Bladder microvascular endothelial cell (primary cell): ENCODE measurements at places on chromosomes 6 and 20. TPM values are rescaled to one million over a fixed set of nuclear protein-coding genes. Genes with fewer than 3 reads are reported as not detected.

The KHDC1L gene
- total RNA-seq = not detected in 2 replicates

The ZSCAN12 gene
- 3.2 and 5.3 TPM in 2 replicates for total RNA-seq

The PLG gene
- under 0.01 TPM in 1 of 2 replicates, not detected in the other for total RNA-seq

The HSPA12B gene
- 11.1 and 17.6 TPM in 2 replicates for total RNA-seq

The RWDD2A gene
- 2.4 and 3.4 TPM in 2 replicates for total RNA-seq

The E2F1 gene
- total RNA-seq = 9.4 and 14.1 TPM in 2 replicates

The COQ3 gene
- 2.2 and 3.4 TPM in 2 replicates for total RNA-seq

The ZNF133 gene
- total RNA-seq = 13.9 and 20.5 TPM in 2 replicates

The RBM24 gene
- 1.2 and 2.4 TPM in 2 replicates for total RNA-seq

The KIAA0408 gene
- total RNA-seq = under 0.01 TPM in 1 of 2 replicates, not detected in the other

The TMC2 gene
- total RNA-seq = not detected in 2 replicates

The SPDEF gene
- total RNA-seq = not detected in 2 replicates

The MACROD2 gene
- total RNA-seq = 0.65 and 1.3 TPM in 2 replicates

The KHDRBS2 gene
- not detected in 2 replicates for total RNA-seq

The RIN2 gene
- 68.5 and 97.4 TPM in 2 replicates for total RNA-seq

The OPRL1 gene
- total RNA-seq = 1.3 and 5.0 TPM in 2 replicates

The HLA-DOB gene
- not detected in 2 replicates for total RNA-seq
